ENCODE measurements at places on chromosomes 3 and 15.

GRCh38 chr3:107892955-107893624, 197.7 kb downstream of the CD47 start:
- DNase-seq = no peak

DNA sequence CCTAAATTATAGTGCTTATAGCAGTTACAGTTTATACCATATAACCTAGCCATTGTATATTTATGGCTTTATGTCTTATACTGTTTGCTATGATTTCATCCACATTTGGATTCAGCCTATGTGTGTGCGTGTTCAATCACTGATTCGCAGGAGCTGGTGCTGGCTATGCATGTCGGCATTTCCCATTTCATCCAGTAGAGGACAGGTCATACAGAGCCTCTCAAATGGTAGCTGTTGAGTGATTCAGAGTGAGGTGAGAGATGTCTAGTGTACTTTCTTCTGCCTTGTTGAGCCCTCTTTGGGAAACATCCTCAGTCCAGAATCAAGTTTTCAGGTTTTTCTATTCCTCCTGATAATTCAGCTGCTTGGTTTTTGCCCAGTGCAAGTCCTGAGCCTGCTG, 76.1 kb downstream of the FRMD4B start:
- no peak for DNase-seq

GRCh38 chr3:16026753-16027152, 147.7 kb upstream of the GALNT15 start:
- DNase-seq = no peak

DNA sequence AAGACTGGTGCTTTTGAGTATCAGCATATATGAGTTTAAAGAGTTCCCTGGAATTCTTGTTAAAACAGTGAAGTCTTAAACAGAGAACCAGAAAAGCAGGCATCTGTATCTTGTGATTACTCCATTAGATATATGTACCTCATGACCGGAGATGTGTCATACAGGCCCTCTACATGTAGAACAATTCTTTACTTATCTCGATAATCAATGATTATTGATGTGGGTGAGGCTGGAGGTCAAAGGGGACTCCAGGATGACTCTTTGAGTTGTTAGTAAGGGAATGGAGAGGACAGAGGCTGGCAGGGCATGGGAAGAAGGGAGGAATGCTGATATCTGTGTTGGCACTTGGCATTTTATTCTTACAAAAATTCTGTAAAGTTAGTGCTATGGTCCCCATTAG, 155.7 kb downstream of the GAP43 start:
- no peak for DNase-seq

- no peak for DNase-seq
Measured at GRCh38 chr15:63818191-63818590, 15.6 kb downstream of the HERC1 start.

GRCh38 chr15:62552444-62552843, 387.4 kb upstream of the C2CD4B start:
- no peak for DNase-seq

DNA sequence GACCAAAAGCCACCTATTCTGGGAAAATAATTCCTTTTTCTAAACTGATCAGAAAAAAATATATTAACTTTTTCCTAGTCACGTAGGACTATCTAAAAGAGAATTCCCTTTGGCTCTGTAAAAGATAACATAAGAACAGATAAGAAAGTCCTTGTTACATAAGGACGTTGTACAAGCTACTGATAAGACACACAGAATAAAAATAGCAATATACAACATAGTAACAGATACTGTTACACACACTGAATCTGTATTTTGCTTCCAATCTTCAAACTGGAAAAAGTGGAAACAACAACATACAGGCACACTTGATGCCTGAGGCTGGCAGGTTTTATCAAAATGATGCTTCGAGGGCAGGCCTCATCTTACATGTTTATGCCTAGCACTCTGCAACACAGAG, 59.8 kb downstream of the SNX4 start:
- no peak for DNase-seq

DNA sequence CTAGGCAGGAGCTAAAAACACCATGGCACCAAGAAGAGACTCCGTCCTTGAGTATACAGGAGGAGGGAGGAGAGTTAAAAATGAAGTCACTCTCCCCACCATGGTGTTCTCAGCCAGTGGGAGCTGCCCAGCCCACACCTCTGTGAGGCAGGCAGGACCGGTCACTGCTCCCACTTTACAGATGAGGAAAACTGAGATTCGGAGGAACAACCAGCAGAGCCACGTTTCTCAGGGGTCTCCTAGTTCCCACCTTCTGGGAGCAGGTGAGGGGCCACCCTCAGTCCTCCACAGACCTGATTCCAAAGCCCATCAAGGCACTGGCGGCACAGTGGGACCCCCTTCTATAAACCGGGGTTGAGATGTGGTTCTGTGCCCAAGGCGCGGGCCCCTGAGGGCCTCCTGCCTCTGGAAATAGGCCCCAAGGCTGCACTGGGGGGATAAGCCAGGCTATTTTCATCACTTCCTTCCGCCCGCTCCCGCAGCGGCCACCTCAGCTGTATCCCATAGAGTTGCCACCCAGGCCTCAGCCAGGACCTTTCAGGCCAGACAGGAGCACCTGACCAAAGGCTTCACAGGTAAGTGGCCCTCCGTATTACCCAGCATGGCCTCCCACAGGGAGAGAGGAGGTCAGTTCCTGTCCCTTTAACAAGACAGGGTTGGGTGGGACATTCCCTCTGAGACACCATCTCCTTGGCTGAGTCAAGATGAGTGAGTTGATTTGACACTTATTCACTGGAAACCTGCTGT, at the start of gene GP9:
GP9 (plus strand) TSS at position 504 of the 747 bp plus-strand sequence. CDS start 961 bp downstream, outside the sequence.
- DNase-seq = no peak

DNA sequence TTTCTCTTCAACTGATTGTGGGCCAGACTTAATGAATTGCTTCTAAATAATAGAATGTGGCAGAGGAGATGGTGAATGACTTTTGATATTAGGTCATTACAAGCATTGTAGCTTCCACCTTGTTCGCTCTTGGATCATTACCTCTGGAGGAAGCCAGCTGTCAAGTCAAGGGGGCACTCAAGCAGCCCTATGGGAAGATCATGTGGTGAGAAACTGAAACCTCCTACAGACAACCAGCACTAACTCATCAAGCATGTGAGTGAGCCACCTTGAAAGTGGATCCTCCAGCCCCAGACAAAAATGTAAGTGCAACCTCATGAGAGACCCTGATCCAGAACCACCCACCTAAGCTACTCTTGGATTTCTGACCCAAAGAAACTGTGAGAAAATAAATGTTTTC, 109.8 kb upstream of the TBC1D5 start:
- DNase-seq = no peak
